ENCODE measurements at places on chromosomes 5 and 9.

GRCh38 chr5:153480401-153480800 lies 10.1 kb upstream of the GRIA1 start:
- H3K4me3 ChIP-seq = no peak overlapping the region
- H3K27me3 ChIP-seq = no peaks in the 10 kb centered on the region
- no peak for DNase-seq
- no peak overlapping the region for H3K27ac ChIP-seq

DNA sequence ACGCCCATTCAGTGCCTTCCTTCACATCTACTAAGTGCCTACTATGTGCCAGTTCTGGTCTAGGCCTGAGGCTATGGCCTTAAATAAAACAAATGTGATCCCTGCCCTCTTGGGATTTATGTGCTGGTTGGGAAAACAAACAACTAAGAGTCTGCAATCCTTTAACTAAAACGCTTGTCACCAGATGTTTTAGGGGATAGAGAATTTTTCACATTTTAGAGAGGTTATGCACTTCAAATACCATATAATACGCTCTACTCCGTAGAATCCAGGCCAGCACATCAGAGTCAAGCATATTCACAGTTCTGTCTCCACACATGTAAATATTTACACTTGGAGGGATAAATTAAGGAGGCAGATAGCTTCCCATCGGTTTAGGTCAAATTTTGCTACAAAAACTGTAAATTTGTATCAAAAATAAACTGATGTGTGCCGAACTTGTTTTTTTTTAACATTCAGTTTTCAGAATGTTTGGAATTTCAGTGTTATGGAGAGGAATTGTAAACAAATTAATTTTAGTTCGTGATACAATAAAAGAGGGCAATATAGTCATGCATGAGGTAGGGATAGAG lies 22.0 kb upstream of the ADRA1B start:
- H3K4me3 ChIP-seq = no peak overlapping the region
- no peak for DNase-seq
- H3K27ac ChIP-seq = no peak overlapping the region
- no peaks in the 10 kb centered on the region for H3K27me3 ChIP-seq

DNA sequence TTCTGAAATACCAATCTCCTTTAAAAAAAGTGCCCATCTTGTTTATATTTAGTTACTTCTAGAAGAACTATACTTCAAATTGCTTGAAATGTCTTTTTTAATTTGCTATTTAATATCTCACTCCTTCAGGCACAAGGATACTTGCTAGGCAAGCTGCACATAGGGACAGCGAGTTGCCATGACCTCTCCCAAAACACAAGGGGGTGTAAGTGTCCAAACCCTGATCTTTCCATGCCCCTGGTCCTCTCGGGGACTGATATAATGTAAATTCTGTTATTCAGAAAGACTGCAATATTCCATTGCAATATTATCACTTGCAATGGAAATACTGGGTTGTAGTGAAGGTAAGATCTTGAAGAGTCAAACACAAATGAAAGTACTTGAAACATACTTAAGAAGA lies 480.4 kb downstream of the CETN3 start:
- H3K4me3 ChIP-seq = no peak overlapping the region
- no peak overlapping the region for H3K27ac ChIP-seq
- DNase-seq = no peak

- H3K36me3 ChIP-seq = no peaks in the 10 kb centered on the region
- H3K27me3 ChIP-seq = peaks cover 7% of the 10 kb centered on the region
- H3K27ac ChIP-seq = no peak overlapping the region
- H3K4me3 ChIP-seq = no peak overlapping the region
- peaks cover 14% of the 10 kb centered on the region for H3K4me1 ChIP-seq
Observed at GRCh38 chr9:38296807-38297206, 95.7 kb upstream of the ALDH1B1 start.

Data from left ventricle myocardium inferior (tissue), 1 donor.